Panc1 (cell line): ENCODE measurements at places on chromosomes 16 and 17.

DNA sequence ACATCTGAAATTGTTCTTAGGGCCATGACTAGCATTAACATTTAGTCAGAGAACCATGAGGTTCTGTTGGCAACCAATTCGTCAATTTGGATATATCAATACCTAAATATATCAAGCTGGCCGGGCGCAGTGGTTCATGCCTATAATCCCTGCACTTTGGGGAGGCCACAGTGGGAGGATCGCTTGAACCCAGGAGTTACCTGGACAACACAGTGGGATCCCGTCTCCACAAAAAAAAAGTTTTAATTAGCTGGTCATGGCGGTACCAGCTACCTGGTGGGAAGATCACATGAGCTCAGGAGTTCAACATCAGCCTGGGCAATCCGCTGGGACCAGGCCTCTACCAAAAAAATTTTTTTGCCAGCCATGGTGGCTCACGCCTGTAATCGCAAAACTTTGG, 8.4 kb downstream of the YWHAE start:
- no peak for DNase-seq

DNA sequence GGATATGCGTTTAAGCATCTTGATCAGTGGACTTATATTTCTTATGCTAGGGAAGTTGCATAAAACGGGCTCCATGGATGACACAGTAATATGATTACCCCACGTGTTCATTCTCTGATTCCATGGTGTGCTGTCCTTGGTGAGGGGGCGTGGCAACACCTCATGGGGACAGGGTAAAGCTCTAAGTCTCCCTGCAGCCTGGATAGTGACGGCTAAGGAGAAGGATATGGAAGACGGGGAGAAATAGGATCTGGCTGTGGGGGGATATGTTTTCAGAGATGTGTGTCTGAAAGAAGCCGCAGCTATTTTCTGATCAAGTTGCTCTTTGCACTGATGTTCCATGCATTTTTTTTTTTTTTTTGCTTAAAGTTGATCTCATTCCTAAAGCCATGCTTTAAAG, 84.3 kb downstream of the MARCHF10 start:
- DNase-seq = no peak

GRCh38 chr16:84498859-84499620, 5.4 kb downstream of the MEAK7 start:
- no peak for DNase-seq

GRCh38 chr17:81257533-81257932, 18.4 kb downstream of the NDUFAF8 start:
- no peak for DNase-seq

- no peak for DNase-seq
These were observed 13.2 kb upstream of the SLC12A3 start for GRCh38 chr16:56851671-56852400.

DNA sequence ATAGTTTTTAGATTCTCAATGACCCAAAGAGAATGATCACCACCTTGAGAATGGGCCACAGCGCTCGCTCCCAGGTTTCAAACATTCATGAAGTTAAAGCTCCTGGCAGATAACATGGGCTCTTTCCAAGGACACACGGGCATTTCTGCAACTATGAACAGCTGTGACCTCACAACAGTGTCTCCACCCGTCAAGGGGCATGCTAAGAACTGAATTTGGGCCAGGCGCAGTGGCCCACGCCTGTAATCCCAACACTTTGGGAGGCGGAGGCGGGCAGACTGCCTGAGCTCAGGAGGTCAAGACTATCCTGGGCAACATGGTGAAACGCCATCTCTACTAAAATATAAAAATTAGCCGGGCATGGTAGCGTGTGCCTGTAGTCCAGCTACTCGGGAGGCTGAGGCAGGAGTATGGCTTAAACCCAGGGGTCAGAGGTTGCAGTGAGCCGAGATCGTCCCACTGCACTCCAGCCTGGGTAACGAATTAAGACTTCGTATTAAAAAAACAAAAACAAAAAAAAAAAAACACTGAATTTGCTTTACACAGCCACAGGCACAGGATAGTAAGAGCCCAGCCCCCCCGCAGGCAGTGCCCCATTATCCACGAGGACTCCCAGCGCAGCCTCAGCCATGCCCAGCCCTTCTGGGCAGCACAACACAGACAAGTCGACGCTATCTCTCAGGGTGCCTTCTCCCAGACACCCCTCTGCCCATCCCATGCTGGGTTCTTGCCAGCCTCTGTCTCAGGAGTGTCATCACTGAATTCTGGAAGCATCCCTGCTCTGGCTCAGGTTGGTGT, 7.2 kb downstream of the USP7 start:
- DNase-seq = no peak
